ENCODE measurements at places on chromosomes 16 and 17.
A peak's percentile ranks its signal among the peaks of the same experiment; 100 is the strongest.

DNA sequence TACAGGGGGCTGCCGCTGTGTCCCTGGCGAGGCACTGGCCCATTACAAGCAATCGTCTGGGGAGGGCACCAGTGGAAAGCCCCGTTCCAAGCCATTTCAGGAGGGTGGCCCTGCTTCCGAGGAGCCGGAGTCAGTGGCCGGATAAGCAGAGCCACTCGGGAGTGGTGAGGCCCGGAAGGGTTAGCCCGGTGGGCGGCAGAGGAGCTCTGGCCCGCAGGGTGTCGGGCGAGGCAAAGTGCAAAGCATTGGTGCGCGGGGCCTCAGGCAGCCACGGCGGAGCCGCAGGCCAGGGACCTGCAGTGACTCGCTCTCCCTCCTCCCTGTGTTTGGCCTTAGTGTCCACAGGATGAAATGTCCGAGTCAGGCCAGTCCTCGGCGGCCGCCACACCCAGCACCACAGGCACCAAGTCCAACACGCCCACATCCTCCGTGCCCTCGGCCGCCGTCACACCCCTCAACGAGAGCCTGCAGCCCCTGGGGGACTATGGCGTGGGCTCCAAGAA lies 24.6 kb downstream of the NME3 start:
- no peak for DNase-seq

GRCh38 chr16:47204736-47205504 lies 61.2 kb upstream of the NETO2 start:
- DNase-seq: no peak

DNA sequence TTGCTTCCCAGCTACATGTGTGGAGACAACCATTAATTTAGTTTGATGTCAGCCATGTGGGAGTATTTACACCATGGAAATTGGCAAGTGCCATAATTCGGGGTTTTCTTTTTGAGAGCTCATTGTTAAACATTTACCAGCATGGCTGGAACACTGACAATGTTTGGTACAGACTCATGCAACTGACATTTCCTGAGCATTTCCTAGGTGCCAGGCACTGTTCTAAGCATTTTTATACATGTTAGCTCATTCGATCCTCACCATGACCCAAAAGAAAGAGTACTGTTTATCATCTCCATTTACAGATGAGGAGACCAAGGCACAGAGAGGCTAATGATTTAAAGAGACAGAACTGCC lies 86.9 kb downstream of the FOXL1 start:
- peak; percentile 69 for DNase-seq

- no peak for DNase-seq
Observed at GRCh38 chr17:66347661-66348514, 45.5 kb downstream of the PRKCA start.

GRCh38 chr17:79728169-79728907 lies 2.4 kb upstream of the ENPP7 start:
- peak; percentile 69 for DNase-seq

All from skeletal muscle cell (primary cell).